Left lung (tissue), 14 donors: ENCODE measurements at places on chromosomes 12 and 14. TPM values are rescaled to one million over a fixed set of nuclear protein-coding genes. Genes with fewer than 3 reads are reported as not detected.

Gene GPR65
- 3.1 TPM for total RNA-seq

Gene CARMIL3
- total RNA-seq, result 1.0 TPM

Gene TOMM20L
- total RNA-seq, result not detected

Gene CMTM5
- 2.0 TPM for total RNA-seq

Gene ADAM21
- total RNA-seq, result 0.41 TPM

Gene SIX4
- total RNA-seq, result 3.6 TPM

Gene ZNF384
- total RNA-seq, result 55.0 TPM

Gene TEAD4
- total RNA-seq, result 34.1 TPM

Gene TMEM132C
- 0.50 TPM for total RNA-seq

Gene CLEC1A
- 11.0 TPM for total RNA-seq

Gene CLEC7A
- 75.7 TPM for total RNA-seq

Gene AREL1
- total RNA-seq, result 34.3 TPM

Gene USP44
- 11.3 TPM for total RNA-seq

Gene TBC1D30
- total RNA-seq, result 15.8 TPM

Gene PROX2
- total RNA-seq, result 0.08 TPM

Gene CPNE6
- total RNA-seq, result not detected

Gene PRKAB1
- 31.8 TPM for total RNA-seq

Gene KLHDC1
- 3.5 TPM for total RNA-seq

Gene CLEC12A
- 10.9 TPM for total RNA-seq

Gene KRT3
- total RNA-seq, result not detected

Gene IRAK3
- total RNA-seq, result 18.5 TPM

Gene PYM1
- 27.3 TPM for total RNA-seq

Gene TMEM30B
- total RNA-seq, result 20.9 TPM

Gene PHC1
- 30.1 TPM for total RNA-seq

Gene RASSF9
- total RNA-seq, result 8.2 TPM

Gene KRT2
- not detected for total RNA-seq

Gene SPTB
- total RNA-seq, result 2.6 TPM

Gene ANHX
- total RNA-seq, result not detected

Gene RNU7-1
- not detected for total RNA-seq

Gene SLC5A8
- total RNA-seq, result 1.0 TPM

Gene SERPINA5
- total RNA-seq, result 1.1 TPM

Gene CNTN1
- 7.2 TPM for total RNA-seq

Gene CACNA1C
- total RNA-seq, result 12.0 TPM

Gene KRT82
- not detected for total RNA-seq

Gene SLCO1B1
- not detected for total RNA-seq

Gene ANO4
- total RNA-seq, result not detected

Gene STON2
- total RNA-seq, result 30.4 TPM

Gene CCDC184
- 0.73 TPM for total RNA-seq

Gene CD163L1
- 5.6 TPM for total RNA-seq

Gene AQP5
- total RNA-seq, result 7.7 TPM

Gene CMA1
- total RNA-seq, result not detected

Gene SIRT4
- 2.3 TPM for total RNA-seq

Gene FOXG1
- total RNA-seq, result not detected

Gene P2RX2
- total RNA-seq, result not detected

Gene RPGRIP1
- 0.41 TPM for total RNA-seq
